Testis (tissue), 5 donors: ENCODE measurements at places on chromosomes 5 and 9. TPM values are rescaled to one million over a fixed set of nuclear protein-coding genes. Genes with fewer than 3 reads are reported as not detected.

GRCh38 chr9:82757924-82758323 lies 305.0 kb downstream of the RASEF start:
- no peaks in the 10 kb centered on the region for H3K27me3 ChIP-seq
- H3K4me1 ChIP-seq: no peaks in the 10 kb centered on the region
- H3K36me3 ChIP-seq: no peaks in the 10 kb centered on the region
- no peak overlapping the region for H3K27ac ChIP-seq
- no peak for DNase-seq
- no peak overlapping the region for H3K4me3 ChIP-seq

Gene ABLIM3
- total RNA-seq: 7.6 TPM

Gene ANKRD18B
- total RNA-seq: 33.6 TPM

GRCh38 chr5:109003928-109004327 lies 256.2 kb downstream of the FER start:
- H3K27ac ChIP-seq: no peak overlapping the region
- H3K27me3 ChIP-seq: no peaks in the 10 kb centered on the region
- no peaks in the 10 kb centered on the region for H3K4me1 ChIP-seq
- no peak overlapping the region for H3K4me3 ChIP-seq
- H3K36me3 ChIP-seq: no peaks in the 10 kb centered on the region

DNA sequence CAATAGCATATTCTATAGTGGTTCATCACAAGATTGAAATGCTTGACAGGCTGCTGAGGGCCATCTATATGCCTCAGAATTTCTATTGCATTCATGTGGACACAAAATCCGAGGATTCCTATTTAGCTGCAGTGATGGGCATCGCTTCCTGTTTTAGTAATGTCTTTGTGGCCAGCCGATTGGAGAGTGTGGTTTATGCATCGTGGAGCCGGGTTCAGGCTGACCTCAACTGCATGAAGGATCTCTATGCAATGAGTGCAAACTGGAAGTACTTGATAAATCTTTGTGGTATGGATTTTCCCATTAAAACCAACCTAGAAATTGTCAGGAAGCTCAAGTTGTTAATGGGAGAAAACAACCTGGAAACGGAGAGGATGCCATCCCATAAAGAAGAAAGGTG lies 43.8 kb downstream of the GCNT1 start:
- H3K36me3 ChIP-seq: no peaks in the 10 kb centered on the region
- DNase-seq: no peak
- no peaks in the 10 kb centered on the region for H3K27me3 ChIP-seq
- H3K27ac ChIP-seq: no peak overlapping the region
- H3K4me1 ChIP-seq: no peaks in the 10 kb centered on the region

DNA sequence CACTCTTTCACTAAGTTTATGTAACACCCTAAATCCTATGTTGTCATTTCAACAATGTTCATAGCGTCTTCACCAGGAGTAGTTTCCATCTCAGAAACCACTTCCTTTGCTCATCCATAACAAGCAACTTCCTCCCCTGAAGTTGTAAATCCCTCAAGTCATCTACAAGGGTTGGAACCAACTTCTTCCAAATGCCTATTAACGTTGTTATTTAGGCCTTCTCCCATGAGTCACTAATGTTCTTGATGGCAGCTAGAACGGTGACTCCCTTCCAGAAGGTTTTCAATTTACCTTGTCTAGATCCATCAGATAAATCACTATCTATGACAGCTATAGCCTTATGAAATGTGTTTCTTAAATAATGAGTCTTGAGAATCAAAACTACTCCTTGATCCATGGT lies 73.3 kb upstream of the TARS1 start:
- no peaks in the 10 kb centered on the region for H3K36me3 ChIP-seq
- H3K27me3 ChIP-seq: no peaks in the 10 kb centered on the region
- no peak overlapping the region for H3K4me3 ChIP-seq
- DNase-seq: no peak
